Smooth muscle cell of the umbilical artery (primary cell): ENCODE measurements at places on chromosomes 7 and 10. TPM values are rescaled to one million over a fixed set of nuclear protein-coding genes. Genes with fewer than 3 reads are reported as not detected.

FKBP6 gene
- total RNA-seq, result not detected in 2 replicates

ADGRA1 gene
- not detected in 2 replicates for total RNA-seq

EN2 gene
- under 0.01 TPM in 1 of 2 replicates, not detected in the other for total RNA-seq

MEOX2 gene
- under 0.01 TPM in 1 of 2 replicates, not detected in the other for total RNA-seq

OPALIN gene
- not detected in 2 replicates for total RNA-seq

PCLO gene
- total RNA-seq, result 0.59 and 3.0 TPM in 2 replicates

FGFBP3 gene
- total RNA-seq, result 0.59 and 0.74 TPM in 2 replicates

ZDHHC4 gene
- 52.9 and 67.7 TPM in 2 replicates for total RNA-seq

SPDYE1 gene
- total RNA-seq, result not detected in 2 replicates

MNX1 gene
- not detected in 2 replicates for total RNA-seq

ITIH5 gene
- 0.05 and 0.30 TPM in 2 replicates for total RNA-seq
